Cortex of kidney (tissue), 1 donor: ENCODE measurements at places on chromosomes 1 and 21.

- DNase-seq: no peak
These were observed 324.4 kb downstream of the AJAP1 start for GRCh38 chr1:4978660-4979390.

- DNase-seq: no peak
These were observed 28.5 kb downstream of the WNT4 start for GRCh38 chr1:22114083-22115012.

GRCh38 chr1:243903895-243904294 is 53.9 kb upstream of the AKT3 start:
- DNase-seq: no peak

DNA sequence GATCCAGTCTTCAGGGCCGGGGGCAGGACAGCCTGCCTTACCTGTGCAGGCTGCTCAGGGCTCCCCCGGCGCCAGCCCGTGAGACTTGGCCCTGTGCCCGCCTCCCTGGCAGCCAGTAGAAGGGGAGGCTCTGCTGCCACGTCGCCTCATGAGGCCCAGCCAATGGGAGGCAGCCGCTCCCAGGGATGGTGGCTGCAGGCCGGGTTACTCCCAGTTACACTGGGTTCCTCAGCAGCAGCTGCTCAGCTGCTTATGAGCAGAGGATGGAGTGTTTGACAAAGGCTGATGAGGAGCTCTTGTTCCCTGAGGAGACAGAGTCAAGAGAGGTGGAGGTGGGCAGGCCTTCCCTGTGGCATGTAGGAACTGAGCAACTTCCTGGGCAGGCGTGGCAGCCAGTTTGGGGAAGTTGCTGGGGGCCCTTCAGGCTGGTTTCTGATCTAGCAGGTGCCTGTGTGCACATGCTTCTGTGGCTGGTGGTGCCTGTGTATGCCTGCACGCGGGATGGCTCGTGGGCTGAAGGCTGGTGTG is 5.5 kb downstream of the MFSD2A start:
- DNase-seq: no peak

GRCh38 chr1:151875419-151876097 is 22.0 kb upstream of the THEM5 start:
- no peak for DNase-seq

DNA sequence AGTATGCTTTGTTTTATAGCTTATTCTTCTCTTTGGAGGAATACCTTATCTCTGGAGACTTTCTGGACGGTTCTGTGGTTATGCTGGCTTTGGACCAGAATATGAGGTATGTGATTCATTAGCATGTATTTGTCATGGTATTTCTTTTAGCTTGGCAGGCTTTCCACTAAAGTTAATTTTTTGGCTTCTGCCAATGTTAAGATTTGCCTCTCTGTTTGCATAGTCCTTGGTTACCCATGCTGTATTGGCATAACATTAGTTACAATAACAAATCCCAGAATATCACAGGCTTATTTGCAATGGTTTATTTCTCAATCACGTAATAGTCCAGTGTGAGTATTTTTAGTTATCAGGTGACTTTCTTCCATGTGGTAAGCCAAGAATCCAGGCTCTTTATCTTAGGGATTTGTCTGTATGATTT is 9.7 kb downstream of the ZMPSTE24 start:
- DNase-seq: no peak

- DNase-seq: no peak
These were observed 524.5 kb downstream of the MATN1 start for GRCh38 chr1:30198795-30199403.

DNA sequence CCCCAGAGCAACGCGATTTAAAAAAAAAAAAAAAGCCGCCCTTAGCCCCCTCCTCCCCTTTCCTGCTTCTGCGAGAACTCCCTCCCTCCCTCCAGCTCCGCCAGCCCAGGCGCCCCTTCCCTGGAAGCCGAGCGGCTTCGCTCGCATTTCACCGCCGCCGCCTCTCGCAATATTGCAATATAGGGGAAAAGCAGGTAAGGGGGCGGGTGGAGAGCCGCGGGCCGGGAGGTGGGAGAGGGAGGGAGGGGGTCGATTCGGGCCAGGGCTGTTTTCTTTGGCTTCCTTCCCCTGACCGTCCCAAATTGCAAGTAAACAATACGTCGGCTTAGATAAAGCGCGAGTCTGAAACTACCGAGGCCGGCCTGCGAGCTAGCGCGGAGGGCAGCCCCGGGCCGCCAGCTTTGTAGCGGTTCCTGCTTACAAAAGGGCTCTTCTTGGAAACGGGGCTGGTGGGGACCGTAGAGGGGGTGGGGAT is 408 bp downstream of the LMO4 start:
- no peak for DNase-seq

- no peak for DNase-seq
These were observed 72.0 kb downstream of the EPB41 start for GRCh38 chr1:28986306-28986910.

- no peak for DNase-seq
These were observed 7.0 kb downstream of the SOD1 start for GRCh38 chr21:31666445-31667010.

GRCh38 chr21:46498335-46499050 is 39.8 kb downstream of the DIP2A start:
- no peak for DNase-seq

GRCh38 chr1:97610748-97611147 is 310.1 kb downstream of the DPYD start:
- DNase-seq: no peak

DNA sequence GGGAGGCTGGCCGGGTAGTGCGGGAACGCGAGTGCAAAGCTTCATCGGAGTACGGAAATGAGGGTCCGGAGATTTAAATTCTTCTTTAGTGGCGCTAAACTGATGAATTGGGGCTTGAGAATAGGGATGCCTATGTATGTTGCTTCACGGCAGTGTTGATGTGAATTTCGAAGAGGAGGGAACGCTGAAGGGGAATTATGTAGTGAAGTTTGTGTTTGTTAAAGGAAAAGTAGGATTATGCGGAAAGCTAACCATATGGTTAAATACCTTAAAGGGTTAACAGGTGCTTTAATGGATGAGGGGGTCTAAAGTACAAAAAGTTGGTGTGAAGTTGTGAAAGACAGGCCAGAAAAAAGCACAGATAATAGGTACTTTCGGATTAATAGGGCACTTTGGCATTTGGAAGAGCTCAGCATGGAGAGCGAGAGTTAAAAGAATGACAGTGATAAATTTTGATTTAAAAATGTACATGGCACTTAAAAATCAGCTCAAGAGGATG is 1.4 kb downstream of the HS2ST1 start:
- no peak for DNase-seq

- DNase-seq: no peak
These were observed 32.5 kb downstream of the LRRC3 start for GRCh38 chr21:44487831-44488230.

DNA sequence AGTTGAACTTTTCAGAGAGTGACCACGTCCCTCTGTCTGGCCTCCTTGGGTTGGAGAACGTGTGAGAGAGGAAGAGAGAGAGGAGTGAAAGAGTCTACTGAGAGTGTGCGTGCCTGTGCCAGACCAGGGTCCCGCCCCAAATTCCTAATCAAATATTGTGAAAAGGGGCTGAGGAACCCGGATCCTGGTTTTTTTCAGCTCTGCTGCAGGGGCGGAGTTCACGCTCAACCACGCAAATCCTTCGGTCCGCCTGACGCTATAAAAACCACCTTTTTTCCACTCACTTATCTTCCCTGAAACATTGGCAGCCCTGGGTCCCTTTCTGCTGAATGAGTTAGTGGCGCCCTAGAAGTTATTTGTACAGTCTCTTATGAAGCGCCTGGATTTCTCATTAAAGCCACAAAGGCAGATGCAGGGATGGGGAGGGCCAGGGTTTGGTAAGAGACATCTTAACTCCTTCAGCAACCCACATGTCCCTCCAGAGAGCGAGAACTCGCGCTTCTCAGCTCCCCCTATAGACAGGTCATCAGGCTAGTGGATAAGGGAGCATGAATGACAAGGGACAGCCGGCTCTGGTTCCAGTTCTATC is at the start of gene FMOD:
TSS of gene FMOD (minus strand) at position 86 of the 589 bp plus-strand sequence. CDS start 2,852 bp downstream, outside the sequence.
- DNase-seq: no peak

DNA sequence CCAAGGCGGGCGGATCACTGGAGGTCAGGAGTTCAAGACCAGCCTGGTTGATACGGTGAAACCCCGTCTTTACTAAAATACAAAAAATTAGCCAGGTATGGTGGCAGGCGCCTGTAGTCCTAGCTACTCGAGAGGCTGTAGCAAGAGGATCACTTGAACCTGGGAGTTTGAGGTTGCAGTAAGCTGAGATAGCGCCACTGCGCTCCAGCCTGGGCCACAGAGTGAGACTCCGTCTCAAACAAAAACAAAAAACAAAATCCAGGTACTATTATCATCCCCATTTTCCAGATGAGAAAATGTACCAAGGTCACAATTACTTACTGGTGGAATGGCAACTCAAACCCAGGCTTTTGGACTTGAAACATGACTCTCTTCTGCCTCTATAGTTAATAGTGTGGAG is 4.5 kb downstream of the TOMM20 start:
- no peak for DNase-seq

DNA sequence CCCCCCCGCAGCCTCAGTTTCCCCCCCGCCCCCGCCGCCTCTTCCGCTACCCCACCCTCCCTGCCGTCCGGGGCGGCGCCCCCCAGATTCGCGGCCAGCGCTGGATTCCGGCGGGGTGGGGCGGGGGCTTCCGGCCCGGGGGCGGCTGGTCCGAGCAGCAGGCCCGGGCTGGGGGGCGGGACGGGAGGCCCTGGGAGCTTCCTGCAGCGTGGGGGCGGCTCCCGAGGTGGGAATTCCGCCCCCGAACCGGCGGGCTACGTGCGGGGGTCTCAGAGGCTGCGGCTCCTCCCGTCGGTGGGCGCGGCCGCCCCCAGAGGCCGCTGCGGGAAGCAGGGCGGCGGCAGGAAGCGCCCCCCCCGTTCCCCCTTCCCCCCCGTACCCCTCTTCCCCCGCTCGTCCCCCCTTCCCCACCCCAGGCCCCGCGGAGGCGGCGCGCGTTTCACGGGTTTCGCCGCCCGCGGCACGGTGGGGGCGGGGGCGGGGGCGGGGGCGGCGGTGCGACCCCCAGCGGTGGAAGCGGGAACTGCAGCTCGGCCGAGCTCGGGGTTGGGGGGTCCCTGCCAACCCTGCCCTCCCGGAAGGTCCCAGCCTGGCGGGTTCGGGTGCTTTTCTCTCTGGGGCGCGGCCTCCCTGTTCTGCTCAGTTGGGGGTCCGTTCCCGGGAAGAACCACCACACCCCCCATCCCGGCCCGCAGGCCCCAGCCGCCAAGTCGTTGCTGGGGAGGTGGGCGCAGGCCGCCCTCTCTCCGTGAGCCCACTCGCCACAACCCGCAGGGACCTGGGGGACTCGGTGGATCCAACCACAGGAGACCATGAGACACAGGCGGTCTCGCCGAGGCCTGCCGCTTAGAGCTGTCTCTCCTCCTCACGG is 76.3 kb downstream of the MORN1 start:
- DNase-seq: no peak

- no peak for DNase-seq
These were observed 17.7 kb downstream of the TUT4 start for GRCh38 chr1:52534928-52535764.

GRCh38 chr1:22530715-22531114 is 32.6 kb upstream of the EPHA8 start:
- no peak for DNase-seq

GRCh38 chr1:115099693-115100050 is 10.4 kb upstream of the TSPAN2 start:
- DNase-seq: no peak

GRCh38 chr1:67228791-67229190 is 62.5 kb downstream of the IL23R start:
- DNase-seq: no peak

GRCh38 chr1:92934395-92935378 is 26.6 kb downstream of the DIPK1A start:
- no peak for DNase-seq

DNA sequence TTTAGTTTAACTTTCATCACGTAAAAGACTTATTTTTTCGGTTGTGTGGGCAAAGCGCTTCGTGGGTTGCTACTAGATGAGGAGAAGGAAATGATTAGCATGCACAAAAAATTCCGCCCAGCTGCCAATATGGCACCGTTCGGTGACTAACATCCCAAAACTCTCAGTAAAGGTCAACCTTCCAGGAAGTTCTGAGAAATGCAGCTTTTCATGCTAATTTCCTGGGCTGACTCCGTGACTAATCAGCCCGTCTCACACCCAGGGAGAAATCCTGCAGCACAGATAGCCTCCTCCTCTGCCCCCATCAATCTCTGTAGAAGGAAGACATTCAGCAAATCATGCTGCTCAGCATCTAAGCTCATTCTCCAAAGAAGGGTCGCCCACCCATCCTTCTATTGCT is 34.1 kb downstream of the TMCO4 start:
- DNase-seq: no peak

DNA sequence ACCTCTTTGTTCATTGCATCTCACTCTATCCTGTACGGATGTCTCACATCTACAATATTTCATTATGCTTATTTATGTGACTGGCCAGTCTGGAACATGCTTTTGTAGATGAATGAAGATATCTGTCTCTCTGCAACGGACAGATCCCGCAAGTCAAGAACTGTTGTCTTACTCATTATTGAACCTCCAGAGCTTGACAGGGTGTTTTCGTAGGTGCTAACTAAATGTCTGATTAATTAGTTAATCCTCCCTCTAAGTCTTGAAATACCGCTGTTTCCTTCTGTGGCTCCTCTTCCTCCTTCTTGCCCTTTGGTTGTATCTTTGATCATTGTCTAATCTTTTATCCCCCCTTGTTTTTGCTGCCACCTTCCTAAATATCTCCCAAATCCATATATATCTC is 3.2 kb upstream of the C1orf162 start:
- no peak for DNase-seq

GRCh38 chr1:247209396-247209795 is 37.6 kb upstream of the ZNF124 start:
- no peak for DNase-seq

DNA sequence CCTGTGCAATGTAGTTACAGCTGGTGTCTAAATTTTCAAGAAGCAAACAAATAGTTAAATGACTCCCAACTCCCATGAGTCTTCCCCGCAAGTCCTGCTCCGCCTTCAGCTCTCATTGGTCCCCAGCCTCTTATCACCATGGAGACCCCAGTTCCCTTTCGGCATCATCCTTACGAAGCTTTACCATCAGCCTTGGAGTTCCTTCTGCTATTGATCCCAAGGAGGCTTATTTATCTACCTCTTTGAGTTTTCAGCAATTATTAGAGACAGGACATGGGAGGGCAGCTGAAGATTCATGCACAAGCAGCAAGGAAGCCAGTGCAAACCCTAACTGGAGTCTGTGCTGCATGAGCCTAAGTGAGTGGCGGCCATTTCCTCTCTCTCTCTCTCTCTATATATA is 12.3 kb downstream of the KCNA2 start:
- DNase-seq: no peak

DNA sequence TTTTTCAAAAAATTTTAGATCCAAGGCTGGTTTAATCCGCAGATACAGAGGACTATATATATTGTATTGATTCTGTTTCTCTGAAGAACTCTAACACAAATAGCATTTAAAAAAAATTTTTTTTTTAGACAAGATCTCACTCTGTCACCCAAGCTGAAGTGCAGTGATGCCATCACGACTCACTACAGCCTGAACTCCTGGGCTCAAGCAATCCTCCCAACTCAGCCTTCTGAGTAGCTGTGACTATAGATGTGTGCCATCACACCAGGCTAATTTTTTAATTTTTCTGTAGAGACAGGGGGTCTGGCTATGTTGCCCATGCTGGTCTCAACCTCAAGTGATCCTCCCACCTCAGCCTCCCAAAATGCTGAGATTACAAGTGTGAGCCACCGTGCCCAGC is 3.0 kb downstream of the ANKRD45 start:
- DNase-seq: no peak

- no peak for DNase-seq
These were observed 110.5 kb downstream of the MAST2 start for GRCh38 chr1:45913731-45914501.

GRCh38 chr1:197633447-197634078 is 141.7 kb downstream of the DENND1B start:
- DNase-seq: no peak
